ENCODE measurements at places on chromosomes 3 and 15.

DNA sequence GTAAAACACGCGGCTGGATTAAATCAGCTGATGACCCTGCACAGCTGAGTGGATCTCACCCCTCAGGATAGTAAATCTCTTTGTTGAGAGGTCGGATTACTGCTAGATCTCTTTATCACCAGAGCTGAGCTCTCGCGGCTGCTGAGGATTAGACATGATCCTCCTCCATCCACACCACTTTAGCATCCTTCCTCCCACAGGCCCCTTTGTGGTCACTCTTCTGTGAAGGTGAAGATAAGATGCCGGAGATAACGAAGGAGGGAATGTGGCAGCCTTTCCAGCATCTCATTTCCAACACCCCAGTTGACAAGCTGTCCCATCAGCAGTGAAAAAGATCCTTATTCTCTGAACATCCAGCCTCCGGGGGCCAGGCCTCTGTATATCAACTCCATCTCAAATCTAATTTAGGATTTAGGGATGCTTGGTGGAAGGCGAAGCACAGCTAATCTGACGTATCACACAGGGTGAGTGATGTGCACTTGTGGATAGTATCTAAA lies 47.5 kb upstream of the SELENOK start:
- no peak for DNase-seq

GRCh38 chr3:112351036-112351435 lies 18.1 kb downstream of the CD200 start:
- no peak for DNase-seq

- DNase-seq = peak; percentile 33
Measured at GRCh38 chr15:95448531-95449229, 881.8 kb upstream of the NR2F2 start.

GRCh38 chr3:138344754-138345153 lies 3.6 kb upstream of the MRAS start:
- DNase-seq = no peak

DNA sequence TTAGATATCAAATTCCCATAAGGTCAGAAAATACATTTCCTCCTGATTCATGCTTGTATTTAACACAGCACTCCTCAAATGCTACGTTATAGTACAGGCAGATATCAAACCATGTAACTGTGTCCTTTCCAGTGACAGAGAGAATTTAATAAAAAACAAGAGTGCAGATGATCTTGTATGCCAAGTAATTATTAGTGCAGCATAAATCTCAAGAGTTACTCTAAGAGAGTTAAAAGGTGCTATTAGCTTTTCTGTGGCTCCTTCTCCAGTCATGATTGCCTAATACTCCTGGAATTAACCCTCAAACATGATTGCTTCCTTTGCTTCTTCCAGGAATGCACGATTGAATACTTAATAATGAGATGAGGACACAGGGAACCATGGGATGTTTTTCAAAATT lies 413.0 kb upstream of the DPH6 start:
- peak; percentile 70 for DNase-seq

DNA sequence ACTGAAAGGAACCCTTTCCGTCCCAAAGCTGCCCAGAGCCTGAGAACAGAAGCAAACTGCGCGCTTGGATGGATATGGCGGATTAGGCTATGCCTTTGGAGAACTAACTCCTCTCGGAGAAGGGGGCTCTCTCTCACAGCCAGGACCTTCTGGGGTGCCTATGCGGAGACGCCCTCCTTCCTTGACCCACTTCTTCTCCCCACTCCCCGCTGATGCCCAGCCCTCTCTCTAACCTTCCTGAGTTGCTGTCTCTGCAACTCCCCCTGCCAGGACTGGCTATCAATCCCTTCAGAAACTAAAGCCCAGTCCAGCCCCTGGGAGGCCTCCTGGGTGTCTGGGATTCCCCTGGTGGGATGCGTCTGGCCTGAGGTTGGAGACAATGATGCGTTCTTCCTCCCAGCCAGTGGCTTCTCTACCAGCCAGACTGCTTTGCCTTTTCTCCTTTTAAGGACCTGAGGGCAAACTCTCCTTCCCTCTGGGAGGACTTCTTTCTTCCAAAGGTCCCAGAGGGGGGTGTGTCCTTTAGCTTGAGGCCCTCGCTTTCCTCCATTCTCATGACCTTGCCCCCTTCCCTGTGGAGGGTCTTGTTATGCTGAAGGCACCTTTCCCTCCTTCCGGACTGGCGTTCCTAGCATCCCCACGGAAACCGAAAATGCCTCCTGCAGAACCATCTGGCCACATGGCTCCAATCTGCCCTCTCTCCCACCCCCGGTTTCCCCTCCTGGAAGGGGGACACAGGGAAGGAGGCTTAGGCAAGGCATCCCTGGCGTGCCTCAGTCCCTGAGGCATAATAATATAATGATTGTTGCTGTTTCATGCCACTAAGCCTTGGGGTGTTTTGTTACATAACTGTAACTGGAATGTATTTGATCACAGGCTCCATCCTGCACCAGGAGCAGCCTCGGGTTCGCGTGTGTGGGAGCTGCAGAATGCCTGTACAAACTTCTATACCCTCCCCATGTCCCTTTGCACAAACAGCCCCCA lies 63.4 kb upstream of the C15orf39 start:
- peak; percentile 32 for DNase-seq

DNA sequence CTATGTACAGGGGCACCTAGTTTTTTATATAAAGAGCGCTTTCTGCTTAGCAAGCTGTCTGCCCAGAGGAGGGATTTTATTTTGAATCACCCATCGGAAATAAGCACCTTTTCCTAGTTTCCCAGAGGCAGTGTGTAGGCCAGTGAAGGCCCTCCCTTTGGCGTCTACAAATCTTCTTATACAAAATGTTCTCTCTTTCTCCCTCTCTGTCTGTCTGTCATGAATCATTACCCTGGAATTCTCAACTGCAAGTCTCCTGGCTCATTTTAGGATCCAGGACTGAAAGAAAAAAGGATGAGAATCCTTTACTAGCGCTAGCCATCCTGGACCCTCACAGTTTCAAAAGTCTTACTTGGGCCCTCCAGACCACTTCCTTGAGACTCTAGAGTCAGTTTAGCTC lies 728.1 kb downstream of the OTOL1 start:
- DNase-seq = peak; percentile 15

DNA sequence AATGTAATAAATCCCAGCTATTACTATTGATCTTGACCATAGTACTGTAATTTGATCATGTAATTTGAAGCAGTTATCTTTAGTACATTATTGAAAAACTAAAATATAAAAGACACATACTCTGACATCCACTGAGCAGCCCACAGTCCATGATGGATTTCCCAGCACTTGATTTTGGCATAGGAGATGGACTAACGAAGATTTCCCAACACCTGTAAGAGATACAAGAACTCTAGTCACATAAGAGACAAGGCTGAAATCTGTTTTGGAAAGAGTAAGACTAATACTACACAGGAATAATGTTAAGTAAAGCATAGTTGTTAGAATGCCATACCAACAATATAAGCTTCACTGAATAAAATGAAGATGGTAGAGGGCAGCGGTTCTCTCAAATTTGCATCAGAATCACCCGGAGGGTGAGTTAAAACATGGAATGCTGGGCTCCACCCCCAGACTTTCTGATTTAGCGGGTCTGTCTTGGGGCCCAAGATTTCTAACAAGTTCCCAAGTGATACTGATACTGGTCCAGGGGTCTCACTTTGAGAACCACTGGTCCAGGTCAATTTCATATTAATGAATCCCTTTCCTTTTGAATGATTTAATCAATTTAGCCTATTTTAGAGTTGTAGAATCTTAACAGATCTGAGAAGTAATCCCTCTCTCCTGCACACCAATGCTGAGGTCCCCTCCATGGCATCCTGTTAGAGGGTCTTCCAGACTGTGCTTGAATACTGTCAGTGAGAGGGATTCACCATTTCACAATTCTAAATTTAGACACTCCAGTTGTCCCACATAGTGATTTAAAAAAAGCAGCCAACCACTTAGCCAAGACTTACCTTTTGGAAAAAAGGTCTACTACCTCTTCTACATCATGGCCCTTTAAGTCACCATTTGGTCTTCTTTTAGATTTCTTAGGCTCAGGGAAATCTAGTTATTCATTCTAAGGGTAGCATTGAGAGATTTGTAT lies 11.5 kb downstream of the RABL3 start:
- no peak for DNase-seq

DNA sequence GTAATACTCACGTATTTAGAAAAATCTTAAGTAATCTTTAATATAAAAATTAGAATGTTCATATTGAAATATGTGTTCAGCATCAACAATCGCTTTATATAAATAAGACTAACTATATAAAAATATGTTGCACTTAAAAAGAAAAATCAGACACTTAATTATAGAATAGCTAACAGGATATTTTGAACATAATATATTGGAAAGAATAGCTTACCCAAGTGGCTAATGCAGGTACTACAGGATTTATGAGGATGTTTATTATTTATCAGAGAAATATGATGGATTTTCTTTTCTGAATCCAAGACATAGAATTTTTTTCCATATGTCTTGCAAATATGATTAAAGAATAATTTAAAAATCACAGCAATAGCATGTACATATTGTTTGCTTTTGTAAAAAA lies 567.9 kb upstream of the GBE1 start:
- DNase-seq = no peak

DNA sequence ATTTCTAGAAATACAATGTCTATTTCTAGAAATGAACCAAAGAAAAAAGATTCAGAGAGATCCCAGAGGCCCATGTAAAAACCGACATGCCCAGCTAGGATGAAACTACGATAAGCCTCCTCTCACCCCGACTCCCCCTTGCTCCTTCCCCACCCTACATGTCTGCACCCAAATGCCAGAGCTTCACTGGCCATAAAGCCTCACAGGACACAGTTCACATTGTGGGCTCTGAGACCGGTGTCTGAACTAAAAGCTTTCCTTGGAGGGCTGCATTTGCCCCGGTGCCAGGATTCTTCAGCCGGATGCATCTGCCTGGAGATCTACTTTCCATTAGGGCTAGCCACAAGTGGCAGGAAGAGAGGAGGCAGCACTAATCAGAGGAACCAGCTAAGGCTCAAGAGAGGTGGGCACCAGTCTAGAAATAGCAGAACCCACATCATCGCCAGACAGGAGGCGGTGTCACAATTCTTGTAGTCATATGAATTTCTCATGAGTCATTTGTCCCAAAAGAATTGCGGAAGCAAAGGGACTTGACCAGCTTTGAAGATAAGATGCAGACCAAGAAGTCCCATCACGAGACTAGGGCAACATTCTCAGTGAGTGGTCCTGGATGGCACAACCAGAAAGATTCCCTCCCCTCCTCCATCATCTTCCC lies 353.6 kb downstream of the NTRK3 start:
- DNase-seq = no peak

GRCh38 chr3:185406121-185406620 lies 43.2 kb downstream of the MAP3K13 start:
- no peak for DNase-seq

- peak; percentile 88 for DNase-seq
Measured at GRCh38 chr3:134242649-134243617, 7.7 kb downstream of the RYK start.

- DNase-seq = no peak
Measured at GRCh38 chr3:147371140-147371539, 35.2 kb downstream of the ZIC4 start.

- DNase-seq = peak; percentile 81
Measured at GRCh38 chr3:37221407-37221806, 47.0 kb upstream of the LRRFIP2 start.

DNA sequence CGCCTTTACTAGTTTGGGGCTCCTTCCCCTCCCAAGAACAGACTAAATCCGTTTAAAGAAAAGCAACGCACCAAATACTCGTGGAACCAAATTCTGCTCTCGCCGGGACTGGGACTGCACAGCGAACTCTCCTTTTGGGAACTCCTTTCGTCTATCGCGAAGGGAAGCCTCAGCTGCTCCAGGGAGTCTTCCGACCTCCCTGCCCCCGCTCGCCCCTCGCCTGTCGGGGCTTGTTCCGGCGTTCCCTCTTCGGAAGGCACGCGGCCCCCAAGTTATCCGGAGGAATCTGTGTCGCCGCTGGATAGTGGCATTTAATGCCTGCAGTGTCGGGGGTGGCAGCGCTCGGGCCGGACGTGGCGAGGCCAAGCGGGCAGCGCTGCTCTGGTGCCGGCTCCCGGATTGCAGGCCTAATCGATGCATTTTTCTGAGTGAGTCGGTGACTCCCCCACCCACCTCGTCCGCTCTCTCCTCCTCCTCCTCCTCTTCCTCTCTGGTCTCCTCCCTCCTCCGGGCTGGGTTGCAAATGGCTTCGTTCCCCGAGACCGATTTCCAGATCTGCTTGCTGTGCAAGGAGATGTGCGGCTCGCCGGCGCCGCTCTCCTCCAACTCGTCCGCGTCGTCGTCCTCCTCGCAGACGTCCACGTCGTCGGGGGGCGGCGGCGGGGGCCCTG lies at the start of gene TRIM71:
Gene TRIM71, plus strand, starts transcription at position 440 of the 671 bp plus-strand sequence. Its CDS starts 84 bp downstream, at position 524.
- DNase-seq = no peak

DNA sequence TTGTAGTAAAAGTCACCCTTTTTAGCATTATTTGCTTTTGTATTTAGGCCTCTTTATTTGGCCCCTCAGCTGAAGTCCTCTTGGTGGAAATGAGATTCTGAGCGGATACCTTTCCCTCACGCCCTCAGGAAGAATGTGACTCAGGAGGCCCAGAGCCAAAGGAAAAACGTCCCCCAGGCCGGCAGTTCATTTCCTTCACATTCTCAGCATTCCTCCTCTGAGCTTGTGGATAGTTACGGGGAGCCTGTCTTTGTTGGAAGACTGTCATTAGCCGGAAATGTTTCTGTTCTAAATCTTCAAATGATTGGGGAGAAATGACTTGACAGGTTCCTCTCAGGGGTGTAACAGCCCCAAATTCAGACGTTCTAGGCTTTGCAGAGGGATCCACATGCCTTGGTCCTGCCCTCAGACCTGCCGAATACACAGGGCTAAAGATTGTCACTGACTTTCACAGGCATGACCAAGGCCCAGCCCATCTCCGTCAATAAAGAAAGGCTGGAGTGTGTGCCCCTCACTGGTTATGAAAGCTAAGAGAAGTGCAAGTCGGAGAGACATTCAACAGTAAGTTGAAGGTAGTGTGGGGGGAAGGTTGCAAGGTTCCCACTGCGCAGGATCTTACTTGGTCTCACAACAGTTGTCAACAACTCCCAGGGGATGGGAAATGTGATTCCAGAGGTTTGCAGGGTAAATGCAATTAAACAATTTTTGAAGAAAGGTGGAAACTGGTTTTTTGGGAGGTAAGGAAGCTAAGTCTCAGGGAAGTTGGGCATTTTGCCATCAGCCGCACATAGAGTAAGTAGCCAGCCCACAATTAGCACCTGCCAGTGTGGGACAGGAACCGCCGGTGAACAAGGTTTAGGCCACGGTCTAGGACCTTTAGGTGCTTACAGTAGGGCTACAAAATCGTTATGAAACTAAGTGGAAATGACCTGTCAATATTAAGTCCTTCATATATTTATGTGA lies 39.7 kb upstream of the MYZAP start:
- DNase-seq = peak; percentile 88

DNA sequence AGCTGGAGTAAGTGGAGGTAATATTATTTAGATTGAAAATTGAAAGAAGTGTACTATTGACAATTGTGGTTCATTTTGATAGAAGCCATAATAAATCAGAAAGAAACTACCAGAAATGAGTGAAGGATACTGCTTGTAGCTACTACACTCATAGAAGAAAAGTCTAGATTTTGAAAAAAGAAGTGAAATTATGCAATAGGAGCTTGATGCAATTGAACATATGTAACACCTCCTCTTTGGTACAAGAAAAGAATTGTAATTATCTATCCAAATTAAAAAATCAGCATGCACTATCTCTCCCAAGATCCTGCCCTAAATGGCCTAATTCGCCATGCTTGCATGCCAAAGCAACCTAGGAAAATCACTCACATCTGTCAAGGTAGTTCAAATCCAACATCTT lies 51.1 kb upstream of the CD200R1L start:
- no peak for DNase-seq

- no peak for DNase-seq
Measured at GRCh38 chr3:133490468-133491351, 82.8 kb upstream of the CDV3 start.

- no peak for DNase-seq
Measured at GRCh38 chr3:78872195-78872594, 895.6 kb downstream of the ROBO1 start.

Data from fibroblast of skin of right quadriceps (primary cell).